NCI-H345 (cell line): ENCODE measurements at places on chromosomes 13 and 19.

DNA sequence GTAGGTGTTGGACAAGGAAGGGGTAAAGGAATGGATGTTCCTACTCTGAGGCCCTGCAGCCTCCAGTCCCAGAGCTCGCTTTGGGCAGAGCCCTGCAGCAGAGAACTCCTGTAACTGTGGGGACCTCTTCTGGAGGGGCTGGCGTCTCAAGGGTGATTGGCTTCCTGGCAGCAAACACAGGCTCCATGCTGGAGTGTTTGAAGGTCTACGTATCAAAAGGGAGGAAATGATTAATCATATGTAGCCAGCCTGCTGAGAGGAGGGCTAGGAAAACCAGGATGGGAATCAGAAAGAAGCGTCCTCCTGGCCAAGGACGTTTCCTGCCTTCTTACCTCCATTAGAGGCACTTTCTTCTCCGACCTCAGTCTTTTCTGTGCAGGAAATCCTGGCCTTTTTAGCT lies 208.5 kb downstream of the TSHZ3 start:
- DNase-seq: no peak

- no peak for DNase-seq
Observed at GRCh38 chr13:94210816-94211215, 268.7 kb downstream of the DCT start.

GRCh38 chr19:1177322-1178114 lies 3.5 kb upstream of the SBNO2 start:
- no peak for DNase-seq

DNA sequence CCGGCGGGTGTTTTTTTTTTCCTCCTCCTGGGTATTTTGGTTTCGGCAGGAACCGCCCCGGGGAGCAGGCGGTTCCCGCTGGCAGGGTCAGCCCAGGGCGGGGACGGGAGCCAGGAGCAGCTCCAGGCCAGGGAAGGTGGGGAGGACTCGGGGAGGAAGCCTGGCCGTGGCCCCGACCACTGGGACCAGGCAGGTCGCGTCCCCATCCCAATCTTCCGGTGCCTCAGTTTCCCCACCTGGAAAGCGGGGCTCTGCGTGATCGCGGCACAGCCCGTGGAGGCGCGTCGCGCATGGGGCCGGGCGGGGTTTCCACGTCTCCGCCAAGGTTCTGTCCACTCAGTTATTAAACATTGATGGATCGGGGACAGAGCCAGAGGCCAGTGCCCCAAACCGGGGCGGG lies 34.8 kb downstream of the IL12RB1 start:
- no peak for DNase-seq

- no peak for DNase-seq
Observed at GRCh38 chr19:47145639-47146486, 15.2 kb downstream of the SAE1 start.
